ENCODE measurements at places on chromosomes 7 and 10. TPM values are rescaled to one million over a fixed set of nuclear protein-coding genes. Genes with fewer than 3 reads are reported as not detected.

TMEM176A gene
- polyA plus RNA-seq, result not detected

C10orf143 gene
- 38.6 TPM for polyA plus RNA-seq

PDK4 gene
- 1.3 TPM for polyA plus RNA-seq

SPDYE11 gene
- not detected for polyA plus RNA-seq

SLC26A3 gene
- not detected for polyA plus RNA-seq

CUL2 gene
- 25.1 TPM for polyA plus RNA-seq

Data from naive B cell (primary cell).